Stimulated activated CD4-positive, alpha-beta T cell treated with anti-CD3 and anti-CD28 coated beads, Interleukin-12 subunit alpha, Interleukin-12 subunit beta, amount 100 ng/mL, for 48 hours (primary cell): ENCODE measurements at places on chromosomes 7 and 10.

- DNase-seq: no peak
These were observed 31.7 kb downstream of the ARHGAP12 start for GRCh38 chr10:31896968-31897384.

GRCh38 chr10:124217906-124218804 is 124.8 kb upstream of the CHST15 start:
- DNase-seq: no peak

DNA sequence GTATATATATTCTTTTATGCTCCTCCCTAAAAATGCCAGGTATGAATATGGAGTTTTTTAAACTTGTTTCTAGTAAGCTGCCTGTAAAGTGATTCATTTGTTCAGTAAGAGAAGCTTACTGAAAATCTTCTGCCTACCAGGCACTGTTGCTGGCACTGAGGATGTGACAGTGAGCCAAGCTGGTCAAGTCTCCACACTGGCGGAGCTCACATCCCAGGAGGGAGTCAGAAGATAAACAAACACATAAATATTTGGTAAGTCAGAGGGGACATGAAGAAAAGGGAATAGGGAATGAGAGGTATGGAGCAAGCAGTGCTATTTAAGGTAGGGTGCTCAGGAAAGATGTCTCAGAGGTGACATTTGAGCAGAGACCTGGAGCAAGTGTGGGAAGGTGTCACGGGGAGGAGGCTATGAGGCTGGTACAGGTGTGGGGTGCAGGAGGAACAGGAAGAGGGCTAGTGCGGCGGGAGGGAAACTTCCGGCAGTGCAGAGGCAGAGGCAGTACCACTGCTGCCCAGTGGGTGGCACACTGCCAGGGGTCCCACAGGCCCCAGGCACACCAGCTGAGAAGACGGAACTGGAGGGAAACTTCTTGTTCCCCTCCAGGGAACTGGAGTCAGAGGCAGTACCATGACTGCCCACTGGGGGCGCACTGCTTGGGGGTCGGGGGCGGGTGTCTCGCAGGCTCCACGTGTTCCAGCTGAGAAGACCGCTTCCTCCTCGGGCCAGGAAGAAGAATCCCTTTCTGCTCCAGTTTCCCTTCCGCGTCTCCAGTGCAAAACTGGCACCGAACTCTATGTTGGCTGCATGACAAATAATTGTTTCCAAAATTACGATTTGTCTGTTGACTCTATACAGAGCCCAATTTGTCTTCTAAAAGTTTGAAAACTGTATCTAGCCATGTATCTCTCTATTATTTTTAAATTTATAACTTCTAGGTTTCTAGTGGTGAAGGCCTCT is 161.0 kb downstream of the TEX36 start:
- DNase-seq: no peak

GRCh38 chr10:102935505-102935904 is 17.4 kb downstream of the CNNM2 start:
- DNase-seq: no peak
